Activated gamma-delta T cell treated with Interleukin-2 at 50 U/mL for 16 hours (primary cell): ENCODE measurements at places on chromosomes 3 and 15.
A peak's percentile ranks its signal among the peaks of the same experiment; 100 is the strongest.

DNA sequence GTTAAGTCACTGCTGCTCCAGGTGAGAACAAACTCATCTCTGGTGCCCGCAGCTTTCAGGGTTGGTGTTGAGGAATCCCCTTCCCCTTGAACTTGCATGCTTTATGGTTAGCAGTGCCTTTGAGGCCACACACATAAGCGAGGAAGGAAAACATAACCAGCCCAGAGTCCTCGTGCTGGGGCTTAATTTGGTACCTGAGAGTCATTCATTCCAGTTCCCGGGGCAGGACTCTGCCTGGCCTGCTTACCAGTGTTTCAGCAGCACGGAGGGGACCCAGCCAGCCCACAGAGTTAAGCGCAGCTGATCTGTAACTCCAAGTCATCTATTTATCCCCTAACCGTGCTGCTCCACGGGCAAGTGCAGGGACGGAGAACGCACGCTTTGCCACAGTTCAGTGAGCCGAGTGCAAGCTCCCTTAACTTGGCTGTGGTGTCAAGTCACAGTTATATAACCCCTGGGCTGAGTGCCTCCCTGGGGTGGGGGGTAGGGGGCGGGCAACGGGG, 302.3 kb upstream of the ICE2 start:
- DNase-seq = no peak

DNA sequence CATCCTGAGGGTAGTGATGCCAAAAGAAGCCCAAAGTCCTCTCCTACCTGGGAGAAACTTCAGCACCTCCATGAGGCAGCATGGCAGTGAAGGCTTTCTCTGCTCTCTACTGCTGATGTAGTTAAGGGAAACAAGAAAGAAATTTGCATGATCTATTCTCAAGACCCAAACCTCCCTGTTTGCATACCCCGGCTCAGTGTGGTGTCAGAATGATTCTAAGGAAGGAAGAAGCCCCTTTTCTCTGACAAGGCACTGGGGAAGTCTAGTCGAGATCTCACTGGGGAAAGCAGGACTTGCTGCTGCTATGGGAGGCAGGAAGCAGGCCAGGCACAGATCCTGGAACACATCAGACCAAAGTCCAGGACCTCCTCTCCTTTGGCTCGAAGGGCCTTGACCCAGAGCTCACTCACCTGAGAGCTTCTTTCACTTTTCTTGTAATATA, 89.4 kb upstream of the ICE2 start:
- no peak for DNase-seq

DNA sequence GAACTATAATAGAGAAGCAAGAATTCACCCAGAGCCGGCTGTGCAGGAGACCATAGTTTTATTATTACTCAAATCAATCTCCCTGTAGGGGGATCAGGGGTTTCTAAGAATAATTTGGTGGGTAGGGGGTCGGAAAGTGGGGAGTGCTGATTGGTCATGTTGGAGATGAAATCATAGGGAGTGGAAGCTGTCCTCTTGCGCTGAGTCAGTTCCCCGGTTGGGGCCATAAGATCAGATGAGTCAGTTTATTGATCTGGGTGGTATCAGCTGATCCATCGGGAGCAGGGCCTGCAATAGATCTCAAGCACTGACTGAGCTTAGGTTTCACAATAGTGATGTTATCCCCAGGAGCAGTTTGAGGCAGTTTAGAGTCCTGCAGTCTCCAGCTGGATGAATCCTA, 97.0 kb upstream of the SNRPN start:
- no peak for DNase-seq

DNA sequence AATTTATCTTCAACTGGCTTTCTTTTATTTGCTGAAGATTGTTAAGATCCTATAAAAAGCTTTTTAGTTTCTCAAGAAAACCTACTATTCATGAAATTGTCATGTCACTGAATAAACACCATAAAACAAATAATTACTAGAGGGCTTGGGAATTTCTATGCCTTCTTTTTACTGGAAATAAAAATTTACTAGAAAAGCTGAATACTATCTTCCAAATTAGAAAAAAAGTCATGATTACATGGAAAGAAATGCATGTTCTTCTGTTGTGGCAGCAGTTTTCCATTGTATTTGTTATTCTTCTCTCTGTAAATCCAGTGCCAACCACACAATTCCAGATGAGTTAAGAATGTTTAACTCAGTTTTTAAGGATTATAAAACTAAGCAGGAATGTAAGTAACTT, 153.8 kb downstream of the RAP2B start:
- DNase-seq = no peak

DNA sequence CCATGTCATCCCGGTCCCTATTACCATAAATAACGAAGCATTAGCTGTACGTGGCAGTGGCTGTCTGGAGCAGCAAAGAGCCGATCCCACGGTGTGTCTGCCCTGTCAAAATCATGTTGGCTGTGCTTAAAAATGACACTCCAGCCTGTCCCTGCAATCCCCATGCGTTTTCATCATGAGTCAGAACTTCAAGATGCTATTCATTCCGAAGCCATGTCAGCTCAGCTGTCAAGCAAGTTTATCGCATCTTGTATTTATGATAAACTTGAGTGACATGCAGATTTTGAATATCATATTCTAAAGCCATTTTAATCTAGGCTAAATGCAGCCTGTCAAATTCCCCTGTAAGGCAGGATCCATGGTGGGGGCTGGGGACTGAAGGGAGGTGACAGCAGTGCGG, 152.4 kb downstream of the TJP1 start:
- no peak for DNase-seq

DNA sequence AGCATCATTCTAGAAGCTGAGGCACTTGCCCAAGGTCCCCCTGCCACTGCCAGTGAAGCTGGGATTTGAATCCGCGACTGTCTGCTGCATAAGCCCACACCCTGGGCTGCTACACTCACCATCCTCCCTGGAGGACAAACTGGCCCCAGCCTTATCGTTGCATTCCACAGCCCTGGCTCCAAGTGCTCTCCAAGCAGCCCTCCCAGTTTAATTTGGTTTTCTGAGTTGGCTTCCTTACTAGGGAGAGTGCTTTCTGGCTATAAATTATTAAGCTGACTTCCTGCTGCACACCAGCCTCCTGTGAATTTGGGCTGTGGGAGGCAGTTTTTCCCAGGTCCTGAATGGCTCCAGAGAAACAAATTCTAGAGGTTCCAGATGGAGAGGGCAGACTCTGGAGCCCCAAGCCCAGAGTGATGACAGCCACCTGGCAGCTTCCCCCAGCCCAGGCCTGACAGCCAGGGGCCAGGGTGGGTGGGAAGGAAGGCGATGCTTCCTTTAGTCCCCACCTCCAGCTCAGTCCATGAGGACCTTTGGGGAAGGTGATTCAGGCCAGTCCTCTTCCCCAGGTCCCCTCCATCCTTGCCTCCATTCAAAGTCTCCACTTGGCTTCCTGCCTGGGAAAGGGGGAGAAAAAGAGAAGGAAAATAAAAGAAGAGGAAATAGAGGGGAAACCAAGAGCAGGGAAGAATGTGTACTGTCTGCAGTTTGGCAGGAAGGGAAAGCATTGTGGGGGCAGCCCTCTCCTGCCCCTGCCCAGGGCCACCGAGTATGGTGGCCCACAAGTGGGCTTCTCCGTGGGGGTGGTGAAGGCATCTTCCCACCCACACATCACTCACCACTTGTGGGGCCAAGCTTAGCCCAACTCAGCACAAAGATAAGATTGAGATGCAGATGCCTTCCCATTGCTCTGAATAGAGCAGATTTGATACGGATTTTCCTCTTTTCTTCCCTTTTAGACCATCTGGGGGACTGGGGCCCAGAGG, 69.6 kb downstream of the SEMA5B start:
- DNase-seq = no peak

DNA sequence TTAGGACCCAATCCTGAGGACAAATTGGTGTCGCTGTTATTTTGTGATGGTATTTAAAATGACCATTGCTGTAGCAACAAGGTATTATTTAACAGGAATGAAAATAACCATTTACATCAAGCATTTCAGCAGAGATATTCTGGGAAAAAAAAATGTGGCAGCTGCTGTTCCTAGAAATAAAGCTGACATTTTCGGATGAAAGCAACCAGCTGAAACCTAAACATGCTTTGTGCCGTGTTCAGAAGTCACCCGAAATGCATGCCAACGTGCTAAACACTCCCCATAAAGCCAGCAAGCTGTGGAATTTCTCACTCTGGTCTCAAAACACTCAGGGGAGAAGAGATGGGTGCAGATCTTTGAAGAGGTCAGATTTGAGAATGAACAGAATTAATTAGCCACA, 31.5 kb upstream of the TAFA4 start:
- no peak for DNase-seq

- peak; percentile 10 for DNase-seq
Observed at GRCh38 chr3:112856537-112856936, 9.9 kb upstream of the CD200R1L start.

DNA sequence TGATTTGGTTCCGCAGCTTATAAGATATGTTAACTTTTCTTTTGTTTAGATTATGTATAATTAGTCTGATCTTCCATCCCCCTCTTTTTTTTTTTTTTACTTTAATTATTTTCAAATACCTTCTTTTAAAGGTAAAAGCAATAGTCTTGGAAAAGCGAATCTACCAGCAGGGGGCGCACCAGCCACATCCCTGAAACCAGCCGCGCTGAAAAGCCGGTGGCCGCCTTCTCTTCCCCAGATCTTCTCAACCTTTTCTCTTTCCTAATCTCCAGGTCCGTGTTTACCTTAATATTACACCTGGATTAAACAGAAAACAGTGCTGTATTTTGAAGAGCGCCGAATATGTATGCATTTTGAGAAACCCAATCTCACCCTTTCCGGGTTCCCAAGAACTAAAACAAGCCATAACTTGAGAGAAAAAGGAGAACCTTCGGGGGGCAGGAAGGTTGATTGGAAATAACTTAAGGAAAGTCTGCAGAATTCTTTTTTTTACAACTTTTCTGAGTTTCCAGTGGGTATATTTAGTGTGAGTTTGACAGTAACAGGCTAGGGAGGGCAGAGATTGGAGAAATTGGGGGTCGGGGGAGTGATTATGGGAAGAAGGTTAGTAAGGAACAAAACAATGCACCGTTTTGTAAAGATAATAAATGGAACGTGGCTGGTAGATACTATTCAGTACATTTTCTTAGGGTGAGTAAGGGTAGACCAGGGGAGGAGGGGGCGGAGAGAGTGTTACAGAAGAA, 2.0 kb upstream of the SOX2 start:
- DNase-seq = peak; percentile 41

DNA sequence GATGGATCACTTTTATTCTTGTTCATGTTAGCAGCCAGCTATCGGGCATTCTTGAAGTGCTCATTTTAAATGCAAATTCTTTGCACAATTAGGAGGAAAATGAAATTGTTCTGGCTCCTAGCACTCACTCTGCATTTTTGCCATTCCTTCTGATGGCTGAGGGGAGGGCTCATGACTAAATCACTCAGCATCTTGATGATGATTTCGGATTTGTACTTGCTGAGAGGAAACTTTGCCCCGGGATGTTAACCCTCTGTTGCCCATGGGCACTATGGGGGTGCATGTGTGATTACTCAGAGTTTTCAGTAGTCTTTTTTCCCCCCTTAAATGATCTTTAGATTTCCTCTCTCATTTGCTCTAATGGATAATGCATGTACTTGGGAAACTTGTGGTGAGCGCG, 299.6 kb upstream of the C2CD4B start:
- DNase-seq = no peak

DNA sequence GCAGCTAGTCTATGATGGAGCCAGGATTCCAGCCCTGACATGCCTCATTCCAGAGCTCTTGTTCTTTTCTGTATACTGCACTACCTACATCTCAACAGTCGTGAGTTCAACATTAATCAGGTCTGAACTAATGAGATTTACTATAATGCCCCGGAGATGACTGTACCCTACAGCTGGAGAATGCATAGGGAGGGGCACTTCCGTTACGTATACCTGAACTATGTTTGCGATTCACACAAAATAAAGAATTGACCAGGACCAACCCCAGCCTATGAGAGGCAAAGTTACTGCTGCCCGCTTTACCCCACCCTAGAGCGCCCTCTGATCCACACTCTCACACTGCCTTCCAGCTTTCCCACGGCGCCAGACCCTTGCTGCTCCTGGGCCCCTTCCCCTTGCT, 97.0 kb downstream of the IGF2BP2 start:
- no peak for DNase-seq

DNA sequence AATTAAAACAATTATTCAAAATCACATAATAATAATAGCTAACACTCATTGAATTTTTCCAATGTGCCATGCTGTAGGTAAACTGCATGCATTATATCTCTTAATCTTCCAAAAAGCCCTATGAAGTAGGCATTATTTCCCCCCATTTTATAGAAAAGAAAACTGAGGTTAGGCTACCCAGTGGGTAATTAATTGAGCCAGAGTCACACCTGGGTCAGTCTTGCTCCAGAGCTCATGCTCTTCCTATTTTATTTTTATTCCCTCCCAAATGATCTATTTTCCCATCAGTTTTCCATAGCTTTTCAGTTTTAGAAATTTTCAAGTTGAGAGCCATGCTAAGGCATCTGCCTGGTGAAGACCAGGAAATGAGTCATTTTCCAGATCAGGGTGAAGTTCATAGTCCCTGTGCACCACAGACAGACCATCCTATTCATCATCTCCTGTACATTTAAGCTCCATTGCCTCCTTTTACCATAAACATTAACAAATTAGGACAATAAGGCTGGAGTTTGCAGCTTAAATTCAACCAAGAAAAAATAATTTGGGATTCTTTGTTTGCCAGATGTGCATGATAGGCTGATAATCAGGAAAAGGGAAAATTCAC, 417.3 kb downstream of the OTOL1 start:
- no peak for DNase-seq

- no peak for DNase-seq
Observed at GRCh38 chr3:124360563-124360962, 368.6 kb upstream of the ROPN1 start.

GRCh38 chr3:100060685-100061484, 53.4 kb downstream of the FILIP1L start:
- no peak for DNase-seq

GRCh38 chr3:125141596-125142419, 70.7 kb downstream of the SLC12A8 start:
- DNase-seq = peak; percentile 72

- DNase-seq = no peak
Observed at GRCh38 chr15:29400701-29401100, 131.1 kb upstream of the NSMCE3 start.

DNA sequence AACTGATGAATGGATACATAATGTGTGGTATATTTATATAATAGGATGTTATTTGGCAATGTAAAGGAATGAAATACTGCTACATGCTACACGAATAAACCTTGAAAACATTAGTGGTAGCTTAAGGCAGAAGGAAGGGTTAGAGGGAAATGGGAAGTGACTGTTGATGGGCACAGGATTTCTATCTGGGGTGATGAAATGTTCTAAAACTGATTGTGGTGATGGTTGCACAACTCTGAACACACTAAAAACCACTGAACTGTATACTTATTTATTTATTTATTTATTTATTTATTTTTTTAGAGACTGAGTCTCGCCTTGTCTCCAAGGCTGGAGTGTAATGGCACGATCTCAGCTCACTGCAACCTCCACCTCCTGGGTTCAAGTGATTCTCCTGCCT, 24.8 kb upstream of the SHISA5 start:
- no peak for DNase-seq

- DNase-seq = no peak
Observed at GRCh38 chr3:114285648-114286230, 8.1 kb upstream of the TIGIT start.
